ENCODE measurements at places on chromosomes 6 and 20.
A peak's percentile ranks its signal among the peaks of the same experiment; 100 is the strongest.

DNA sequence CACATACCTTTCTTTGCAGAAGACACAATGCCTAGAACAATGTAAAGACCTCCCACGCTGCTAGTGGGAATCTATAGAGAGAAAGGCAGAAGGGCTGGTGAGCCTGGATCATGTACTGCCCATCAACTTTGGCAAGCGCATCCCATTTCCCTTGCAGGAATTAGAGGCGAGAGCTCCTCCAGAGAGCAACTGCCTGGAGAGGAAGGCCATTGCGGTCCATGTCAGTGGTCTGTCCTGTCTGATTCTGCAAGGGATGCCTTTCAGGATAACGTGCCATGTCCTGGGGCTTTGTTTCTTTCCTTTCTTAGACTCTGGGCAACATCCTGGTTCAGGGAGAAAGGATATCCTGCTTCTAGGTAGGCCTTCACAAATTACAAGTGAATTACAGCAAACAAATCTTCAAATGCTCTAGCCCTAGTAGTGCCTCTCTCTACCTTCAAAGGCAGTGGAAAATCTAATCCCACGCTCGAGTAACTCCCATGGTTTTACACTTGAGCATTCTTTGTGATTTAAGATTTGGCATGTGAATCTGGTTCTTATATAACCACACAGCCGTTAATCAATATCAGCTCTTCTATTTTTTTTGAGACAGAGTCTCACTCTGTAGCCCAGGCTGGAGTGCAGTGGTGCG, 38.5 kb downstream of the GCNT2 start:
- DNase-seq: no peak

GRCh38 chr6:165383323-165383722, 73.9 kb upstream of the C6orf118 start:
- DNase-seq: no peak

DNA sequence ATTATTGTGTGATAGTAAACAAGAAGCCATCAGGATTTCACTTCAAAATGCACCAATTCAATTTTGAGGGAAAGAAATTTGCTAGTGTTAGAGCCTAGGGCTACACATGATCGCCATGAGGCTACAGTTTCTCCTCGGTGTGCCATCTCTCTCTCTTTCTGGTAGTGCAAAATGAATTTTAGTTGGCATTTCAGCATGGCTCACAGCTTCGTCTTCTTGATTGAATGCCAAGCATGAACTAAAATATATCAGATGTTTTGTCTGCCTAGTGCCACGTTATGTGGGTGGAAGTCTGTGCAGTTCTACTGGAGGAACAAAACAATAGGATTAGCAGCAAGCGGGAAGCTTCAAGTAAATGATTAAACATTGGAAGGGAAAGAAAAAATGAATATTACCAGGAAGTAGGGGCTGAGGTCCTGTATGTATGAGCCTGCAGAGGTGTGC, 6.8 kb upstream of the MRAP2 start:
- DNase-seq: no peak

DNA sequence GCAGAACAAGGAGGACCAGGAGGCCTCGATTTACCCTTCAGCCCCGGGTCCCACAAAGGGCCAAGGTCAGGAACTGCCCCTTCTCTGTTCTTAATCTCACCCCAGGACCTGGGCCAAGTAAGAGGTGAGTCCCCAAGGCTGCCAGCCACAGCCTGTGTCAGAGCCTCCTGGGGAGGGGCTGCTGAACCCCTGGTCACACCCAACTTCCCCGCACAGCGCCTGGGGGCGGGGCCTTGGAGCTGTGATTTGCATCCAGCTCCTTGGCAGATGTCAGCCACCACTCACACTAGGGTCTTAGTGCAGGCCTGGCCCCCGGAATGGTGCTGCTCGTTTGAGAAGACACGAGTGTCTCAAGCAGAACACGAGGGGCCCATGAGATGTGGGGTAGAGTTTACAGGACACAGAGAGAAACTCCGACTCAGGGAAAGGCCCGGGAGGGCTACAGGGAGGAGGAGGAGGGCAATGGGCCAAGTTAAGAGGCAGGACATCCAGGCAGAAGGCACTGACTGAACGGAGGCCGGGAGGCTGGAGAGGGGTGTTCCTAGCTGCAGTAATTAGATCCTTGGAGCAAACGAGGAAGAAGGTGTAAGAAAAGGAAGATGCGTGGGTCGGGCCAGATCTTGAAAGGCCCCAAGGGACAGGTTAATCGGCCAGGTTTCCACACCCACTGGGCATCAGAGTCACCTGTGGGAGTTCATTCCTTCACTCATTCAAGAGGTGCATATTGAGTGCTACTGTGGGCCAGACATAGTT, 26.9 kb downstream of the ZBP1 start:
- DNase-seq: no peak

DNA sequence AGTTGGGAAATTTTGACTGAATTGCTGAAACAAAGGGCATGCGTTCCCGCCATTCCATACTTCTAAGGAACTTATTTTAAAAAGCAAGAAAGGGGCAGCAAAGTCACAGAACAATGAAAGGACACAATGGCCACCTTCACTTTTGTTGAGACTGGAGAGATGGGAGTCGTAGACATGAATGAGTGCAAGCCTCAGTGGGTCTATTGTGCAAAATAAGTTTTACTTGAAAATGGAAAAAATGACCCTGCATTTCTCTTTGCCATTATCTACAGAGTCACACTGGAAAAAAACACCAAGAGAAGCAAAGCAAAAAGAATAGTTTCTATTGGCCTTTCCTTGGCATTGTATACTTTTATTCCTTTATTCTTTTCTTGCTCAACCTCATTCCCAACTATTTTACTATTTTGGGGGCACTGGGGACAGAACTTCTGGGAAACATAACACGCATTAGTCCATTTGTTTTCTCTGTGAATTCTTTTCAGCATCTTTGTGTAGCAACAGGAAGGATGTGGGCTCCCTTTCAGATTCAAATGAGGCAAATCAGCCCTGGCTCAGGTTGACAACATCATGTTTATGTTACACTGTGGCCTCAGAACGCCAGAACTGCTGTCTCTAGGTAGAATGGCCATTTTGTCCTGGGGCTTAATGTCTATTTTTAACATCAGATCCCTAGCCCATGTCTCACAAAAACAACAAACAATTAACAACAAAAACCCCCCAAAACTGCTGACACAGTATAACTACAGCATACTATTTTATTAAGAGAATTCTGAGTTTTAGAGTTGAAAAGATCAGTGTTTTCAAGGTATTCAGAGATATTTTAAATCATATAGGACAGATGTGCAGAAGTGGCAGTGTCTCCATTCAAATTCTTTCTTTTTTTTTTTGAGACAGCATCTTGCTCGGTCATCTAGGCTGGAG, 122.2 kb downstream of the FYN start:
- no peak for DNase-seq

GRCh38 chr6:31617010-31617409, 2.0 kb downstream of the AIF1 start:
- DNase-seq: no peak

DNA sequence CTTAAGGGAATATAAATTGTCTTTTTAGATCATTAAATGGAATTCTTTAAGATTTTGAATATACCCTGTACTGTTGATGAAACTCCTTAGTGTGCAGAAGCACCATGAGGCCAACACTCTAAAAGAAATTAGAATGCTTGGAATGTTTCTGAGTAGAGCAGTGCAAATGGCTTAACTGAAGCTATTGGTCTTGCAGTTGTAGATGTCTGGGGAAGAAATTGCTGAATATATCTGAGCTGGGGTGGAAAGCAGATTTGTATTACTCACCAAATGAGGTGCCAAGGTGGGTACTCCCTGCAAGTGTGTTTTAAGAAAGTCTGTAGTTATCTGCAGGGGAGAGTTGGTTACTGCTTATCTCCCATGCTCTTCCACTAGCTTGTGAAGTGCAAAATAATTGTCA, 119.0 kb downstream of the ADGRG6 start:
- no peak for DNase-seq

DNA sequence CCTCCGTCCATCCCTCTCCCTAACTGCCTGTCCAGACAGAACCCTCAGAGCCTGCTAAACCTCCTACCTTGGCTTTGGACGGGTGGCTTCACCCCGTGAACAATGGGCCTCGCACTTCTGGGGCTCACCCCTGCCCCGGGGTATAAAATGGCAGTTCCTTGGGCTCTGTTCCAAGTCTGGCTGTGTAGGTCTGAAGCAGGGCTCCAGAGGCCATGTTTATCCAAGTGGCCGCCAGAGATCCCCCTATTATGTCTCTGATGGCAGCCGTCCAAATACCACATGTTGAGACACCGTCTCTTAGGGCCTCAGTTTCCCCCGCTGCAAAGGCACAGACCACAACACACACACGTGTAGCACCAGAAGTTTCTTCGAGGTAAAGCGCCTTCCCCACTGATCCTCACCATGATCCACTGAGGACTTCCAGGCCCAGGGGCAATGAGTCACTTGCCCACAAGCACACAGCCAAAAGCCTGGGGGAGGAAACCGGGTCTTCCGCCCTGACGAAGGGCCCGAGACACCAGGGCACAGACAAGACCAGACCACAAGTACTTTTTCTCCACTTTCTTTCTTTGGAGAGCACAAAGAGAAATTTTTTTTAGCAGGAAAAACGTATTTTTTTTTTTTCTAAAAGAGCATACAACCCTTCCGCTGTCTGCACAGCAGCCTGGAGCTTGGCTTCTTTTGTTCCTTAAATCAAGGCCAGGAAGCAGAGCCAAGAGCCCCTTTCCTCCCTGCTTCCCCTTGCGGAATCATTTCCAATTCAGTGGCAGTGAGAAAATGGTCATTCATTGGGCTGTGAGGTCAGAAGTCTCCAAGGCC, 11.8 kb downstream of the CPNE5 start:
- peak; percentile 24 for DNase-seq

GRCh38 chr20:44448753-44449546, 26.7 kb upstream of the TTPAL start:
- peak; percentile 34 for DNase-seq

DNA sequence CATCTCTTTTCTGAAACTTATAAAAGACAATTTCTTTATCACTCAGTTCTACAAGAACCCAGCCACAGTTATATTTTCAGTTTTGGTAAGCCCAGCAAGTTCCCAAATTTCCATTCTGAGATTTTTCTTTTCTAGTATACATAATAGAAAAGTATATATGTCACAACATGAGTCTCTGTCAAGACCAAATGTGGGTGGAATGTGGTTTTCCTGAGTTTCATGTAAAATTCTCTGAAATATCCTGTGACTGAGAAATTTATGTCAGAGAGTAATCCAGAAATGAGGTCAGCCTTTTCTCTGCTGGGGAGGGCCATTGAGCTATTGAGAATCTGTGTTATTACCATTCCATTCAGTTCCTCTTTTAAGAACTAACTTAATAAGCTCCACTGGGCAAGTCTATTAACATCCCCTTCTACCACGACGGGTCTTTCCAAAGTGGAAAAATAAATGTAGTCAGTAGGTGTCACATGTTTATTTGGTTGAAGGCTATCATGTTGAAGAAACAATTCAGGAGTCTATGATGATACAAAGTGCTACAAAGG, 100.7 kb upstream of the HMGN3 start:
- DNase-seq: no peak

- peak; percentile 61 for DNase-seq
Measured at GRCh38 chr20:62156592-62157386, 13.2 kb downstream of the SS18L1 start.

DNA sequence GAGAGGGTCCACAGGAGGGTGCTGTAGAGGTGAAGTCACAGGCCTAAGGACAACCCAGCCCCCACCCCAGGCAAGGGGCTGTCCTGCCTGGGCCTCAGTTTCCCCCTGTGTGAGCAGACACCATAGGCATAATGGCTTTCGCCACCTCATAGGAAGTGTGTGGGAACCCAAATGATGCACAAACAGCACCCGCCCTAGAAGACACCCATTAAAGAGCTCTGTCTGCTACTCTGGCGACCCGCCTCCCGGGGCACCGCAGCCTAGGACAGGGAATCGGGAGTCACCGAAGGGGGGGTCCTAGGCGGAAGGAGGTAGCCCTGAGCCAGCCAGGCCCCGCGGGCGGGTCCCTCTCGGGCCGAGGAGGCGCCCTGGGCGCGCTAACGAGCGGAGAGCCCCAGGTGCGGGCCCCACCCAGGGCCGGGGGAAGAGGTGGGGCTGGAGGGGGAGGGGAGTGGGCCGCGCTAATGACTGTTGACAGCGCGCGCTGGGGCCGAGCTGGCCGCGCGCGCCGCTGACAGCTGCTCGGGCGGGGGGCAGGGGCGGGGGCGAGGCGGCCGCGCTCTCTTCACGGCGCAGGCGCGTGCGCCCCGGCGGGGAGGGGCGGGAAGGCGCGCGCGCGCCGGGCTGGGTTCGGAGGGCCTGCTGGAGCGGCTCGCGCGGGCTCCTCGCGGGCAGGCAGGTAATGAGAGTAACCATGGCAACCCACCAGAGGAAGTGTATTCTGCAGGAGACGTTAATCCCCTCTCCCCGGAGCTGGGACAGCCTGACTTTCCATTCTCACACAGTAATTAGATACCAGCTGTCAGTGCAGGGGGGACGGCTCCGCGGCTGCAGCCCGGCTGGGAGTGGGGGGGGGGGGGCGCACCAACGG, 48.9 kb downstream of the NOL4L start:
- peak; percentile 70 for DNase-seq

DNA sequence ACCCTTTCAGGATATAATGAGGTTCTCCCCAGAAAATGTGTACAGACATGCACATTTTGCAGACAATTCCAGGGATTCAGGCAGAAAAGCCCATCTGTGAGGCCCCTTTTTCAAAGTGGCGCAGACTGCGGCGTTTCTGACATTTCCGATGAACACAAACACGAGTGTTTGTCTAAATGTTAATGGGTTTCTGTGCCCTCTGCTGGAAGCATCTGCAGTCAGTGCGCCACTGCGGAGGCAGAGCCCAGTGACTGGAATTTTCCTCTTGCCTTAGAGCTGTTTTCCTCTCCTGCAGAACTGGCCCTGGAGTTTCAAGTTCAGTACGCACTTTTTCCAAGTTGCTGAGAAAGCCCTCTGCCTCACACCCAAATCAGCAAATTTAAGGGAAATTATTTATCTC, 15.3 kb downstream of the ANKRD60 start:
- no peak for DNase-seq

DNA sequence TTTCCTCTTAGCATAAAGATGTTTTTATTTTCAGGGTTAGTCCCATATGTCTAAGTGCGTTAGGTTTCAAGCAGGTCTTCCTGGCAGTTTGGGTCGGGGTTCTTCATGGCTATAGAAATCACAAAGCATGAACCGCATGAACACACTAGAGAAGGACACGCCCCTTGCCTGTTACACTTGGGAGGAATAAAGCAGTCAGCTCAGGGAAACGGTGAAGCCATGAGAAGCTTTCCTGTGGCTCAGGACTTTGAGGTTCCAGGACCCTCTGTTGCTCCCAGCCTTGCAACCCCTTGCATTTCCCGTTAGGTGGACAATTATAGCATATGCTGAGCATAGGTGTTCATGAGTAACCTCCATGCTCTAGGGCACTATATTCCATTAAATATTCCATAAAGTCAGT, 96.7 kb downstream of the SYCP2 start:
- DNase-seq: no peak

GRCh38 chr6:119612911-119613381, 263.4 kb upstream of the MAN1A1 start:
- DNase-seq: no peak

DNA sequence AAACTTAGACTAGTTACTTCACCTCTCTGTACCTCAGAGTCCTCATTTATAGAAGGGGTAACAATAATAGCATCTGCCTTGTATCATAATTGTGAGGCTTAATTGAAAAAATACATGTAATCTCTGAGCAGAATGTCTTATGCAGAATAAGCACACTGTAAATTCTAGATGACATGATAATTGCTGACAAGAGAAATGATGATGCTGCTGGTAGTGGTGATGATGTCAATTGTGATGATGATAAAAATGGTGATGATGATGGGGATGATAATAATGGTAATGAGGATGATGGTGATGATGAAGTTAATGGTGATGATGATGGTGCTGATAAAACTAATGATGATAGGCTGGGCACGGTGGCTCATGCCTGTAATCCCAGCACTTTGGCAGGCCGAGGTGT, 346.1 kb upstream of the CDH4 start:
- no peak for DNase-seq
